ENCODE measurements at places on chromosomes 7 and 10. TPM values are rescaled to one million over a fixed set of nuclear protein-coding genes. Genes with fewer than 3 reads are reported as not detected.
A peak's percentile ranks its signal among the peaks of the same experiment; 100 is the strongest.

ZNF273 gene
- 5.5 TPM for total RNA-seq

ARF5 gene
- 94.8 TPM for total RNA-seq

GARIN1A gene
- total RNA-seq, result 3.4 TPM

DNA sequence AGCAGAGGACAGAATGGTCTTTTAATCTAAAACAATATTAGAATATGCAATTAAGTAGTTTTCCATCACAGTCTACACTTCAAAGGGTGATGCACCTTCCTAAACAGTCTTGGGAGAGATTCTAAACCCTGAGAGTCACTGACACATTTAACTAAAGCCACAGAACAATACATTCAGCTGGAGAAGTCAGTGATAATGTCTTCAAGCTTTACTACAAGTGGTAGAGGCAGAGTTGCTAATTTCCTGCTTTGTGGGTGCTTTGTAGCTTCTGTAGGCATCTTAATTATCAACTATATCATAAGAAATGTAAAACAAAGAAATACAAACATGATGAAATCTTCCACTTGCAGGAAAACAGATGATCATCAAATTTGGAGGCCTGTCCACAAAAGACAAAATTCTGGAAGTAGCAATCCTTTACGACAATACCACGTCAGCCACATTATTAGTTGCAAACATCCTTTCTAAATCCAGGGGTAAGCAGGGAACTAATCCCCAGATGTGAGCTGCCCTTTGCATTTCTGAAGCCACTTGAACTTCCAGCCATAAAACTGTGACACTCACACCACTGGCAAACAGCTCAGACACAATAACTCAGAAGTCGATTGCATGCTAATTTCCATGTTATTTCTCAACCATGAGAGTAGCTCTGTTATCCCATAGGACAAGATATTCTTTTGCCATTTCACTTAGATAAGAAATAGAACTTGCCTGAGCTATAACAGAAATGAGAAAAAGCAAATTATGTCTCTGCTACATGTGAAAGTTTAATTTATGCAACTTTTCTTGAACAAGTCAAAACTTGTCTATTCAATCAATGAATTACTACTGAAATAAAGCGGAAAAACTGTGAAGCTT is 212.2 kb downstream of the FAM107B start:
- H3K36me3 ChIP-seq, result peaks cover 7% of the 10 kb centered on the region
- DNase-seq, result no peak
- H3K27ac ChIP-seq, result peak overlapping the region; percentile 78
- H3K4me1 ChIP-seq, result peaks cover 45% of the 10 kb centered on the region

GRCh38 chr7:24657980-24658379 is 84.7 kb downstream of the PALS2 start:
- H3K4me1 ChIP-seq, result peaks cover 10% of the 10 kb centered on the region
- no peaks in the 10 kb centered on the region for H3K27me3 ChIP-seq
- no peaks in the 10 kb centered on the region for H3K36me3 ChIP-seq
- no peak overlapping the region for H3K27ac ChIP-seq
- no peak for DNase-seq
- H3K4me3 ChIP-seq, result no peak overlapping the region

IFIT1B gene
- 6.3 TPM for total RNA-seq

RASA4B gene
- total RNA-seq, result 18.7 TPM

DNA sequence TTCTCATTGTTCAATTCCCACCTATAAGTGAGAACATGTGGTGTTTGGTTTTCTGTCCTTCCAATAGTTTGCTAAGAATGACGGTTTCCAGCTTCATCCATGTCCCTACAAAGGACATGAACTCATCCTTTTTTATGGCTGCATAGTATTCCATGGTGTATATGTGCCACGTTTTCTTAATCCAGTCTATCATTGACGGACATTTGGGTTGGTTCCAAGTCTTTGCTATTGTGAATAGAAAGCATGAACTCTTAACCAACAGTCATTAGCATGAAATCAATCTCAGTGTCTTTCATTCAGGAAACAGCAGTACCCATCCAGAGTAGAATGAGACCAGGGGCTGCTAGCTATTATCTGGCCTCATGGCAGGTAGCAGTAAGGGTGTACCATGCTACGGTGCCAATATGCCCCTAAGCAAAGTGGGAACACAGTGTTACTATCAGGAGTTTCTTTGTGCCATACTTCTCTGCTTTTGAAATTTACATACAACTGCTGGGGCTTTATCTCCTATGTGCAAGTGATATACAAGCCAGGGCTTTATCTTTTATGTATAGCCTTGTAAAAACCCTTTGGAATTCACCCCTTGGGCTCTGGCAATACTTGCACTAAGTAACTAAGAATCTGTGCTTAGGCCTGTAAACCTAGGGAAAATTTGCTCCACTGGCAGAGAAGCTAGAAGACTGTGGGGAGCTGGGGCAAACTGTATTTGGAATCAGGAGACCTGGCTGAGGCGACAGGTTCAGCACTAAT is 5.4 kb downstream of the PON2 start:
- no peak for DNase-seq
- H3K4me1 ChIP-seq, result peaks cover 19% of the 10 kb centered on the region
- no peak overlapping the region for H3K27ac ChIP-seq

GPR141 gene
- 8.4 TPM for total RNA-seq

DNA sequence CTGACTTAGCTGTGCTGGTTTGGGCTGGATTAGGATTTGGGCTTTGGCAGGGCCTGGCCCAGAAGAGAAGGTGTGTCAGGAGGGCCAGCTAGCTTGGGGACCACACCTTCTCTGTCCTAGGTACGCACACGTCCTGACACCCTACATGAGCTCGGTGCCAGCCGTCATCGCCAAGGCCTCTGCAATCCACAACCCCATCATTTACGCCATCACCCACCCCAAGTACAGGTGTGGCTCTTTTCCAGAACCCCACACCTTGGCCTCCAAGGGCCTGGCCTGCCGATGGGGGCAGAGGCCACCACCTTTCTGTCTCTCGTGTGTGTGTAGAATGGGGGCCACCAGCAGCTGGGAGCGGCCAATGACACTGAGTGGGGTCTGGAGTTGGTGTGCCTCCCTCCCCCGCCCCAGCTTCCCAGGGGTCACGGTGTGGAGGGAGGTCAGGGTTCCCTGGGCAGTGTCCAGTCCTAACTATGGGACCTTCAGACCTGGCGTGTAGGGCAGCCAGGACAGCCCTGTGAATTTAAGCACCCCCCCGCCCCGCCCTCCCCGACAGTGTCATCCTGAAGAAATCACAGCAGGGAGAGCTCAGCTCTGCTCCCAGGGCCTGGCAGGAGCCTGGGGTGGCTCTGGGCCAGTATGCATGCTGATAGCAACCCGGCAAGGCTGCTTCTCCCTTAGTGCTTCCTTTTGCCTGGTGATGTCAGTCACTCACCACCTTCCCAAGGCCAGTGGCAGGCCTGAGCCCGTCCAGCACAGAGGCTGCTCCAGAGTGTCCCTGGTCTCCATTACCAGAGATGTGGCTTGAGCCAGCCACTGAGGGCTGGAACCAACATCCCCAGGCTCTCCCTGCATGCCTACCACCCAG is 6.9 kb upstream of the LDB3 start:
- no peak overlapping the region for H3K27ac ChIP-seq
- peak; percentile 72 for DNase-seq
- no peaks in the 10 kb centered on the region for H3K36me3 ChIP-seq
- H3K4me3 ChIP-seq, result no peak overlapping the region

CPA2 gene
- total RNA-seq, result not detected

DNA sequence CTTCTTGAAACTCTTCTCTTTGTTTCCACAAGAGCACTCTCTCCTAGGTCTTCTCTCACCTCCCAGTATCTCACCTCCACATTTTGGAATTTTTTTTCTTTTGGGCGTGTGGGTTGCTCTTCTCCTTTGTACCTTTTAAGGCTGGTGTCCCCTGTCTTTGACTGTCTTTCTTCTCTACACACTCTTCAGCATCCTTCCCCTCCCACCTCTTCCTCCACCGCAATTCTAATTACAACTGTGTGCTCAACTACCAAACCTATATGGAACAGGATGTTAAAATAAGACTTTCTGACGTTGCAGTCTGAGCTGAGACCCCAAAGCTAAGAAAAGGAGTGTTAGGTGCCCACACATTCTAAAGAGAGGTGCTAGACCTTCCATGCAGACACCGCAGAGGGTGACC is 14.0 kb upstream of the ADRB1 start:
- H3K36me3 ChIP-seq, result no peaks in the 10 kb centered on the region
- no peaks in the 10 kb centered on the region for H3K27me3 ChIP-seq
- DNase-seq, result no peak
- H3K27ac ChIP-seq, result no peak overlapping the region
- peaks cover 28% of the 10 kb centered on the region for H3K4me1 ChIP-seq

- H3K4me1 ChIP-seq, result no peaks in the 10 kb centered on the region
- H3K36me3 ChIP-seq, result no peaks in the 10 kb centered on the region
- DNase-seq, result no peak
- H3K27ac ChIP-seq, result no peak overlapping the region
These were observed 7.7 kb downstream of the ACSM6 start for GRCh38 chr10:95201736-95202135.

DNA sequence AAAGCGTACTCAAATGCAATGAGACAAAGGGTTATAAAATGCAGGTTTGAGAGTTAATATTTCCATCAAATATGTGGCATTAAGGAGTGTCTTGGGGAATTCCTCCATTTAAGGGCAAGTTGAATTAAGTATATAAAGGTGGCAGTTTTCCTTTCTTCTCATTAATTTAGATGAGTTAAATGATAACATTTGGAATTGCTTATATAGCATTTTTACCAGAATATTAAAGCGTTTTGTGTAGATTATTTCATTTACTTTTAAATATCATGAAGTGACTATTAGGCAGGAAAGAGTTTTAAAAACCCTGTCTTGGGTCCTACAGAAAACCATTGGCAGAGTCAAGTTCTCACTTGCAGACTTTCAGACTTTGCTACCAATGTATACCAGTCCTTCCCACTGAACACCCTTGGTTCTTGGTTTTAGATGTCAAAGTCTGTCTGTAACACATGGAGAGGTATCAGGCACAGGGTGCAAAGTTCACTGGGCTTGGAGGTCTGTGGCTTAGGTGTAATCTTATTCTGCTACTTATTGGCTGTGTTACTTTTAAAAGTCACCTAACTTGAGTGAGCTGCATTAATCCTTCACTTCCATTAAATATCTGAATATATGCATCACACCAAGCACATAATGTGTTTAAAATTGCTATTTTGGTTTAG is 51.0 kb downstream of the ASB4 start:
- no peaks in the 10 kb centered on the region for H3K36me3 ChIP-seq
- DNase-seq, result no peak
- H3K27me3 ChIP-seq, result no peaks in the 10 kb centered on the region
- H3K27ac ChIP-seq, result no peak overlapping the region
- H3K4me1 ChIP-seq, result no peaks in the 10 kb centered on the region
- no peak overlapping the region for H3K4me3 ChIP-seq

GRCh38 chr10:87092861-87093631 is 1.6 kb downstream of the GLUD1 start:
- H3K4me3 ChIP-seq, result peak overlapping the region; percentile 69
- H3K36me3 ChIP-seq, result no peaks in the 10 kb centered on the region
- H3K4me1 ChIP-seq, result peaks cover 70% of the 10 kb centered on the region

DNA sequence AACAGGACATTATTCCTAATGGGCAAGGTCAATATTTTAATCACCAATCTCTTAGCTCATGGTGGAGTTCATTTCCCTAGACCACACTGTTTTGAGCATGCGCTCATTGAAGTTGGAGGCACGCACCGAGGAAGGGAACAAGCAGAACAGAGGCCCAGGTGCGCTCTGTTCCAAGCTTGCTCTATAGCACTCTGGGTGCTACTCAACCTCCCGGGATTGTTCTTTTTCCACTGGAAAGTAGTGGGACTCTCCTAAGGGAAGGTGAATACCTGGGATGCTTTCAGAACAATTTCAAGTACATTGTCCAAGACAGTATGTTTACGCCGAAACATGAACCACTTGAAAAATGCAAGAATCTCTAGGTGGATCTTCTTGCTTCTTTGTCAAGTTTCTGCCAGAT is 16.2 kb downstream of the PLXNA4 start:
- no peak overlapping the region for H3K4me3 ChIP-seq
- DNase-seq, result no peak
- no peaks in the 10 kb centered on the region for H3K4me1 ChIP-seq
- H3K27ac ChIP-seq, result no peak overlapping the region
- H3K27me3 ChIP-seq, result peaks cover 4% of the 10 kb centered on the region

DNA sequence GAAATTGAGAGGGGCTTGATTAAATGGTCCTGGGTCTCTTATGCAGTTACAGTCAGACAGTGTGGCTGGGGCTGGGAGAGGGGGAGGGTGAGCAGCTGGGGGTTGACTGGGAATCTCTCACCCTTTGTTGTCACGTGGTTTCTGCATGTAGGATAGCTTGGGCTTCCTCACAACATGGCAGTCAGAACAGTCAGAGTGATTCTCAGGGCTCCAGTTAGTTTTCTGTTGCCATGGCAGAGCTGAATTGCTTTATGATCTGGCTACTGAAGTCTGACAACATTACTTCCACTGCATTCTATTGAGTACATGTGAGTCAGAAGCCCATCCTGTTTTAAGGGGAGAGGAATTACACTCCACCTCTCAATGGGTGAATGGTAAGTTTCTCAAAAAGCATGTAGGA is 102.7 kb downstream of the WDR11 start:
- peaks cover 63% of the 10 kb centered on the region for H3K27me3 ChIP-seq
- no peak overlapping the region for H3K27ac ChIP-seq
- no peak for DNase-seq
- H3K36me3 ChIP-seq, result no peaks in the 10 kb centered on the region
- H3K4me1 ChIP-seq, result peaks cover 9% of the 10 kb centered on the region

DNA sequence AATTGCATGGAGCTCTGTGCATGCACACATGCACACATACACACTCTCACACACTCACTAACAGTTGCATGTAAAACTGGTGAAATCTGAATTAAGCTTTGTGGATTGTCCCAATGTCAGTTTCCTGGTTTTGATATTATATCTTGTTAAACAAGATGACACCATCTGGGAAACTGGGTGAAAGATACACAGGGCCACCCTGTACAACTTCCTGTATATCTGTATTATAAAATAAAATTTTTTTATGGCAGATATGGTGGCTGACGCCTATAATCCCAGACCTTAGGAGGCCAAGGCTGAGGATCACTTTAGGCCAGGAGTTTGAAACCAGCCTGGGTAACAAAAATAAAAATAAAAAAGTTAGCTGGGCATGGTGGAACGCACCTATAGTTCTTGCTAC is 87.4 kb downstream of the PTPN20 start:
- no peaks in the 10 kb centered on the region for H3K27me3 ChIP-seq
- no peak overlapping the region for H3K4me3 ChIP-seq
- no peaks in the 10 kb centered on the region for H3K36me3 ChIP-seq
- peak overlapping the region; percentile 51 for H3K27ac ChIP-seq
